Activated CD4-positive, CD25-positive, alpha-beta regulatory T cell (primary cell): ENCODE measurements at places on chromosomes 13 and 19.

DNA sequence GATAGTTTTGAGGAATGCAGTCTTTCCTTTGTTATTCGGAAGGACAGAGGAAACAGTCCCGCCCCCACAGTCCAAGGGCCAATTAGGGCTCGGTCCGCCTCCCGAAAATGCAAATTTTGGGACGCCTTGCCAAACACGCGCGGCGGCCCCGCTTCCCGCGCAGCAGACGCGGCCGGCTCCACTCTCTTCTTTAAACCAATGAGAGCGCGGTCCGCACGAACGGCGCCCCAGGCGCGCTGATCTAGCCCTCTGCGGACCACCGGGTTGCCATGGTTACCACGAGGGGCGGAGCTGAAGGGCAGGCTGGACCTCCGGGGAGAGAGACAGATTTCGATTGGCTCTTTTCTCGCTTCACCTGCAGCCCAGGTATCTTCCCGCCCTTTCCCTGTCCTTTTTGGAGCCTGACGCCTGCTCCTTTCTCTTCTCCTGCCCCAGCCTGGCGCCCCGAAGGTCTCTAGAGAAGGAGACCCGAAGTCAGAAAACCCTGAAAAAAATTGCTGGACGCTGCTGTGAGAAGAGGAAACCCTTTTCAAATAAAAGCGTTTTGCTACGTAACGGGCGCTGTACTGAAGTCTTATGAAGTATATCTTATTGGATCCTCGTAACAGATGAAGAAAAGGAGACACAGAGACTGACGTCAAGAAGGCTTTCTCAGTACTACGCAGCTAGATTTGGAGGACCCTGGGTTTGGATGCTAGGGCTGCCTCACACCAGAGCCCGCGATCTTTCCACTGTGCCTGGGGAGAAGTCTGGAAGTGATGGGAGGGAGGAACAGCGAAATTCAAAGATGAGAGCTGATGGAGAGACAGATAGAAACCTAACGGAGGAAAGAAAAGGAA is 2.0 kb downstream of the PTH2 start:
- no peak for DNase-seq

DNA sequence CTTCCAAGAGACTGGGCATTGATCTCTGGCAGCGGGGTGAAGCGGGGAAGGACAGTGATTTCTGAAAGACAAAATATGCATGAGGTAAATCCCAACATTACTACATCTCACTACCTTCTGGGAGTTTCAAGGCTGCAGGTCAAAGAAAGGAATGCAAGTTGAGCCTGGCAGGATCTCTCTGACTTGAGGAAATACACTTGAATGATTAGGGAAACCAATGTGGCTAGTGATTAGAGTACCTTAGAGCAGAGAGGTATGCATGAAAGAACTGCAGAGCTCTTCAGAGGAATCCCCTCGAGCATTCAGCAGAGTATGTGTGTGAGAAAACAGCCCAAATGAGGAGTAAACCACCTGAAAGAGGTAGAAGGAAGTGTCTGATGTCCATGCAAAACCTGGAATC is 2874.1 kb upstream of the PCDH20 start:
- DNase-seq: no peak

DNA sequence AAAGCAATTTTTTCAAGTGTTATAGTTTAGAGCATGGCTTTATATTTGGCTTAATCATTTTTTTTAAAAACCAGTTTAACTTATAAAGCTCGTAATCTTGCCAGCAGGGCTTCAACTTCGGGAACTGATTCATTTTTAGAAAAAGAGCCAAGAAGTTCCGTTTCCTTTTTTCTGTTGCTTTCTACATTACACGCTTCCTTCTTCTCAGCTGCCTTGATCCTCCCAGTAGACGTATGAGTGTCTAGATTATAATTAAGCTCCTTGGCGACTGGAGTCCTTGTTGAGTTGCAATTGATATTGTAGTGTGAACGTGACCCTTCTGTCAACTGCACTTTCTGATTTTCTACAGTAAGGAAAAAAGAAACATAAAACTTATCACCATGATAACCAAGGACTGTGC is 497.2 kb downstream of the DIAPH3 start:
- DNase-seq: no peak

DNA sequence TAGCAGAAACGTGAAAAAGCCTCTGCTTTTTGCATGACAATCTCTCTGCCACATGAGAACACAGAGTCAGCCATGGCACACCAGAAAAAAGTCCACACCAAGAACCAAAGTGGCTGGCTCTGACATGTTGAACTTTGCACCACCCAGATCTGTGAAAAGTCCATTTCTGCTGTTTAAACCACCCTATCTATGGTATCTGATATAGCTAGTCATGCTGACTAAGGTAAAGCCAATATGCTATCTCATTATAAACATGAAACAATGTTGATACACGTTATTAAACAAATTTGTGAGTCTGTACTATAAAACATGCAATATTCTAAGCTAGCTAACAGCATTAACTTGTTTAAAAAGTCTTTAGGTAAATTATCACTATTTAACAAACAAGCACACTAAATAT is 21.0 kb upstream of the ZNF432 start:
- DNase-seq: no peak

GRCh38 chr19:42433503-42434260 is 6.5 kb upstream of the LIPE start:
- peak; percentile 38 for DNase-seq

DNA sequence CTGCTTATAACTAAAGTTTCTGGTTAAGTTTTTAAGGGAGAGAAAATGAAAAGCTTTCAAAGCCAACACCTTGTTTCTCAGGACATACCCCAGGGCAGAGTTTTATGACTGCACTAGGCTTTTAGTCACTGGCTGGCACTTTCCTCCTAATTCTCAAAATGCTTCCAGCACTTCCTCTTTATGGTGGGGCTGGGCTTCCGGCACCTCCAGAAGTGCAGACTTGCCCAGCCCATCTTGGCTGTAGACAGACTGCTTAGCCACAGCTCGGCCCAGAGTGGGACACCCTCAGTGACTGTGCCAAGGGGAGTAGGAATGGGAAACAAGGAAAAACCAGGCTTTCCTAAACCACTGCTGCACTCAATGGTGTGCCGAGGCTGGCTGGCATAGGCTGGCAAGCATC is 23.2 kb upstream of the GTF3A start:
- DNase-seq: no peak

- DNase-seq: no peak
These were observed 988.6 kb downstream of the PCDH17 start for GRCh38 chr13:58620176-58620575.

- DNase-seq: no peak
These were observed 74.2 kb upstream of the RFC3 start for GRCh38 chr13:33743438-33744368.

DNA sequence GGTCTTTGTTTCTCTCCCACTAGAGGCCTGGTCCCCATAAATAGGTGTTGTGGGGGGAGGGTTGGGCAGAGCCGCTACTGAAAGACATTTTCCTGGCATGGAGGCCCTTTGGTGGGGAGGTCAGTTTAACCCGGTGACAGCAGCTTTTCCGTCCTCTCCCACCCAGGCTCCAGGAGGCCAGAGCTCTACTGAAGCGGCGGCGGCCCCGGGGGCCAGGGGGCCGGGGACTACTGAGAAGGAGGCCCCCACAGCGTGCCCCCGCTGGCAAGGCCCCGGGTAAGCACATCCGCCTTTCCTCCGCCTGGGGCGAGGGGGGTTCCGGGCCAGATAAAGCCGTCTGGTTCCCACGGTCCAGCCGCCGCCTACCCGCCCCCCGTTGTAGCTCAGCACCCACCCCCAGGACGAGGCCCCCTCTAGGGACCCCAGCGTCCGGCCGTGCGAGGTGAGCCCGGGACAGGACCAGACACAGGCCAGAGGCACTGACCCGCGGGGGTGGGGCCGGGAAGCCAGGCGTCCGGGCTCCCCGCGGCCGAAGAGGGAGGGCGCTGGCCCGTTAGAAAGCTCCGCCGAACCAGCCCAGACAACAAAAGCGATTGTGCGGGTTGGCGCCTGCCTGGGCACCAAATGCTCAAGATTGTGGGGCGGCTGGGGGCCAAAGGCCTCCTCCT is 1.1 kb upstream of the LTBP4 start:
- no peak for DNase-seq

- DNase-seq: no peak
These were observed 38.7 kb downstream of the IGFL2 start for GRCh38 chr19:46186717-46187101.

GRCh38 chr19:17020823-17021222 is 5.8 kb downstream of the CPAMD8 start:
- no peak for DNase-seq

DNA sequence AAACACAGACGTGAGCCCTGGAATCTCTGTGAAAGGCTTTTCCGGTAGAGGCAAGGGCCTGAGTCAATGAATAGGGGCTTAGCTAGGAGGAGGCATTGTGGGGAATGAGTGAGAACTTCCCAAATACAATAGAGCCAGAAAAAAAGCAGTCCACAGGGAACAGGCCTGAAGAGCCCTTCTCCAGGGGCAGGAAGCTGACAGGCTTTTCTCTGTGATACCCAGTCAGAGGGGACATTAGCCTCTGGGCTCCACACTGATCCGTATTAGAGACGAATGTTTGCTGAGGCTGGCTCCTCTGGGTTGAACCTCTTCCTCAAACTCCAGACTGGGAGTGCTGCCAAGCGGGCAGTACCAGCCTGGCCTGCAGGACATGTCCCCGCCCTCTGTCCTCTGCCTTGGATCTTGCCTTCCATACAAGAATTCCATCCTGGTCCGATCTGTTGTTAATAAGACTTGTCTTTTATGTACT is 2.3 kb downstream of the DHRS12 start:
- no peak for DNase-seq

GRCh38 chr13:45781553-45782326 is 69.8 kb downstream of the SIAH3 start:
- DNase-seq: no peak

DNA sequence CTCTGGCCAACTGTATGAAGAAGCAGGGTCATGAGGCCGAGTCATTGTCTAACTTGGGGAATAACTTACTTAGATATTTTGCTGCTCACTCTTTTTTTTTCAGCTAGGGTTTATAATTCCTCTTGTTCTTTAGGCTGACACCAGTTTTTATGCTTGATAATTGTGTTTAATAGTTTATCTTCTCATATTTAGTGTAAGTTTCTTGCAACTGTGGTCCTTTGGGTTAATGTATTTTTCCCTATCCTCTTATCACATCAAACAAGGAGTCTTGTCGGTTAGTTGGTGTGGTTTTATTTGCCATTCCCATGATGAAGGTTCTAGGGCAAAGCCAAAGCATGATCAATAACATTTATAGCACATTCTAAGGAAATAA is 204.6 kb downstream of the NUFIP1 start:
- DNase-seq: no peak

DNA sequence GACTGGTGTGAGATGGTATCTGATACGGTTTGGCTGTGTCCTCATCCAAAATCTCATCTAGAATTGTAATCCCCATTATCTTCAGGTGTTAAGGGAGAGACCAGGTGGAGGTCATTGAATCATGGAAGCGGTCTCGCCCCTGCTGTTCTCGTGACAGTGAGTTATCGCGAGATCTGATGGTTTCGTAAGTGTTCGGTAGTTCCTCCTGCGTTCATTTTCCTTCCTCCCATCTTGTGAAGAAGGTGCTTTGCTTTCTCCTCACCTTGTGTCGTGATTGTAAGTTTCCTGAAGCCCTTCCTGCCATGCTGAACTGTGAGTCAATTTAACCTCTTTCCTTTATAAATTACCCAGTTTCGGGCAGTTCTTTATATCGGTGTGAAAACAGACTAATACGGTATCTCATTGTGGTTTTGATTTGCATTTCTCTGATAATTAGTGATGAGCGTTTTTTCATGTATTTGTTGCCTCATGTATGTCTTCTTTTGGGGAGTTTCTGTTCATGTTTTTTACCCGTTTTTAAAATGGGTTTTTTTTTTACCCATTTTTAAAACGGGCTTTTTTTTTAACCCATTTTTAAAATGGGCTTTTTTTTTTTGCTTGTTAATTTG is 102.8 kb upstream of the SLC10A2 start:
- no peak for DNase-seq

DNA sequence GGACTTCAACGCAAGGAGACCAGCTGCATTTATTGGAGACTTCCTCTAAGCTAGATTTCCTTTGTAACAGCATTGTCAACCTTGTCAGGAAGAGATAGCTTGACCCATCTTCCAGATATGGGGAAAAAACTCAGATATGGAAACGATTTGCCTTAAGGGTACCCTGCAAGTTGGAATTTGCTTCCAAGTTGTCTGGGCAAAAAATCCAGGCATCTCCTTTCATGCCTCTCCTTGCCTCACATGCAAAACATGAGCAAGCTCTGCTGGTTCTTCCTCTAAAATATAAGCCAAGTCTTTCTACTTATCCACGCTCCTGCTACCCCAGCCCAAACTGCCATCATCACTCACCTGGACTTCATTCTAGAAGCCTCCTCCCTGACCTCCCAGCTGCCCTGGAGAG is 6.4 kb upstream of the DNMT1 start:
- DNase-seq: no peak

DNA sequence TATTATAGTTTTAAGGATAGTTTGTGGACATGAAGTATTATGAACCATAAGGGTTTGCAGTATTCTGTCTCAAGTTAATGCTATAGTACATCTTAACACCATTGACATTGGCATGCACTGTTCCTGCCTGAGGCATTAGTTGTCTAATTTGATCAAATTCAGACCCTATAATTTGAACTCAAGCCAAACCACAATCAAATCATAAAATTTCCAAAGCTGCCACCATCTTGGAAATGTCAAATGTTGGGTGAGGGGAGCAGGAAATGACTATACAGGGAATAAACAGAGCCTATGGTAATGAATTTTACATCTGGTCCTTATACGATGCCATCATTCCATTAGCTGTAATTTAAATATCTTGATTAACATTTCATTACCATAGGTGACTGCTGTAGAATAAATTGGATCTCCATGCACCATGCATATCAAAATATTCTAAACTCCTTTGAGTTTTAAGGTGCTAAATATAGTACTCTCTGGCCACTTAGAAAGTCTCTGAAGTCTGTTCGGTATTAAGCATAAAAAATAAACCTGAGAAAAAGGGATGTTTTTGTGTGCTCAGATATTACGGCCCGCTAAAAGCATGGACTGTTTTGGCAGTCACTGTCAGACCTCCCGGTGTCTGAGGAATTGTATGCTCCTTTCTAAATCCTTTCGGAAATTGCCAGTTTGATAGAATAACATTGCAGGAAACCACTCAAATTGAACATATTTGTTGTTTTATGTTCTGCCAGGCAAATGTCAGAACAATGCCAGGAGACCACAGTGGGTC is 257.7 kb downstream of the SPRY2 start:
- no peak for DNase-seq

DNA sequence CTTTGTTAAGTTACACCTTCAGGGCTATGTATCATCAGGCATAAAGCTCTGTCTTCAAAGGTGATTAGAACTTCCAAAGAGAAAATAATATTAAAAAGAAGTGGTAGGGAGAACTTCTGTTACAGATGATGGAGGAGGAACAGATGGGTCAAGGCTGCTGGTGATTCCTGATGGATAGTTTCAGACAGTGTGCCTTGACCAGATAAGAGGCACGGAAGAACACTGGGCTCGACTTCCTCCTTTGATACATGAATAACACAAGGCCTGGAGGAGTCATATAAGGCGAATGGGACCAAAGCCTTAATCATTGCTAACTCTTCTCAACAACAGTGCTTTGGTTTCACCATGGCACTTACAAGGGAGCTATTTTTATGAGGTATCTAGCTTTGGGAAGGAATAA is 128.1 kb upstream of the RXFP2 start:
- no peak for DNase-seq

- DNase-seq: no peak
These were observed 15.0 kb downstream of the LRRC4B start for GRCh38 chr19:50553134-50553703.

- DNase-seq: no peak
These were observed 7.2 kb upstream of the ZNF606 start for GRCh38 chr19:58009666-58010301.
